ENCODE measurements at places on chromosomes 5 and 9.

- no peak for DNase-seq
These were observed 655.3 kb downstream of the LRRC70 start for GRCh38 chr5:63233911-63234310.

GRCh38 chr9:15867988-15868387 is 315.1 kb downstream of the CCDC171 start:
- DNase-seq, result no peak

DNA sequence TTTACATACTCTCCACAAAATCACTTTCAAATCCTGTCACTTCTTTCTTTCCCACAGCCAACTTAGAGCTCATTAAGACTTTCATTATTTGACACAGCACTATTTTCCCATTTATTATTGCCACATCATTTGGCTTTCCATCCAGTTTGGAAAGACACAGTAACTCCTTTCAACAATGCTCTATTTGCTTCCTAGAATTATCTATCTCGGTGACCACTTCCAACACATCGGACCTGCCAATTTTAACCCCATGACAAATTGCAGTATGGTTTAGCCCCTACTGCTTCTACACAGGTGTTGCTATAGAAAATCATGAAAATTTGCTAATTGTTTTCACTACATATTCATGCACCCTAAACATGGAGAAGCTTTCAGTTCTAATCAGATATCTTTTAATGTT is 190.6 kb upstream of the COX7C start:
- DNase-seq, result no peak

GRCh38 chr5:72380492-72381274 is 60.5 kb downstream of the PTCD2 start:
- DNase-seq, result no peak
